ENCODE measurements at places on chromosomes 3 and 15. TPM values are rescaled to one million over a fixed set of nuclear protein-coding genes. Genes with fewer than 3 reads are reported as not detected.

GRCh38 chr3:47324278-47324865 lies 41.6 kb downstream of the KLHL18 start:
- peak; percentile 52 for DNase-seq

DNA sequence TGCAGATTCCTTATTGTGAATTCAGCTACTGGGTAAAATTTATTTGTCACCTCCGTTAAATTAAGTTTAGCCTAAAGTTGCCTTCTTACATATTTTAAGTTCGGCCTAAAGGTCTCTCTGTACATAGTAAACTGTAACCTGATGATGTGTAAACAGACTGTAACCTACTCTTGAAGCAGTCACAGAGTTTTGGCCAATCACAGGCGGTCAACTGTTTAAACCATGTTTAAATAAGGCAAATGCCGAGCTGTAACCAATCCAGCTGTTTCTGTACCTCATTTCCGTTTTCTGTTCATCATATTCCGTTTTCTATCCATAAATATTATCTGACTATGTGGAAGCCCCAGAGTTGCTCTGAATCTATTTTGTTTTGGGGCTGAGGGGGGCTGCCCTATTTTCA lies 2.4 kb upstream of the ADAMTSL3 start:
- DNase-seq: no peak

The EEFSEC gene
- polyA plus RNA-seq: 12.2 TPM

- no peak for DNase-seq
Measured at GRCh38 chr3:24520101-24520495, 25.4 kb upstream of the THRB start.

GRCh38 chr3:26256224-26256623 lies 366.3 kb upstream of the LRRC3B start:
- no peak for DNase-seq

The CLSTN2 gene
- 0.10 TPM for polyA plus RNA-seq

GRCh38 chr3:76107935-76108570 lies 322.7 kb upstream of the ZNF717 start:
- peak; percentile 56 for DNase-seq
